ENCODE measurements at places on chromosomes 13 and 19.

DNA sequence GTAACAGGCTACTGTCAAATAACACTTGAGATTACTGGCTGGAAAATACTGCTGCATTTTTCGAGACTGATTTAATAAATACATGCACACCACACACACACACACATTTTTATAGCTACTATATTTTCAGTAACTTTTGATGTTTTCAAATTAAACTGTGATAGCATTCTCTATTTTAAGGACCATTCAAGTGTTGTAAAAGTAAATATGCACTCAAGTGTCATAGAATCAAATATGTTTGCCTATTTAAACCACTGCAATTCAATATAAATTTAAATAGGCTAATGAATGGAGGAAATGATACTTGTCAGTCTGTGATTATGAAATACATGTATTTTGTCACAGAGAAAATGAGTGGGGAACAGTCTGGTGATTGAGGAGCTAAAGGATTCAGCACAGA is 86.7 kb upstream of the TUBA3C start:
- no peak for DNase-seq

DNA sequence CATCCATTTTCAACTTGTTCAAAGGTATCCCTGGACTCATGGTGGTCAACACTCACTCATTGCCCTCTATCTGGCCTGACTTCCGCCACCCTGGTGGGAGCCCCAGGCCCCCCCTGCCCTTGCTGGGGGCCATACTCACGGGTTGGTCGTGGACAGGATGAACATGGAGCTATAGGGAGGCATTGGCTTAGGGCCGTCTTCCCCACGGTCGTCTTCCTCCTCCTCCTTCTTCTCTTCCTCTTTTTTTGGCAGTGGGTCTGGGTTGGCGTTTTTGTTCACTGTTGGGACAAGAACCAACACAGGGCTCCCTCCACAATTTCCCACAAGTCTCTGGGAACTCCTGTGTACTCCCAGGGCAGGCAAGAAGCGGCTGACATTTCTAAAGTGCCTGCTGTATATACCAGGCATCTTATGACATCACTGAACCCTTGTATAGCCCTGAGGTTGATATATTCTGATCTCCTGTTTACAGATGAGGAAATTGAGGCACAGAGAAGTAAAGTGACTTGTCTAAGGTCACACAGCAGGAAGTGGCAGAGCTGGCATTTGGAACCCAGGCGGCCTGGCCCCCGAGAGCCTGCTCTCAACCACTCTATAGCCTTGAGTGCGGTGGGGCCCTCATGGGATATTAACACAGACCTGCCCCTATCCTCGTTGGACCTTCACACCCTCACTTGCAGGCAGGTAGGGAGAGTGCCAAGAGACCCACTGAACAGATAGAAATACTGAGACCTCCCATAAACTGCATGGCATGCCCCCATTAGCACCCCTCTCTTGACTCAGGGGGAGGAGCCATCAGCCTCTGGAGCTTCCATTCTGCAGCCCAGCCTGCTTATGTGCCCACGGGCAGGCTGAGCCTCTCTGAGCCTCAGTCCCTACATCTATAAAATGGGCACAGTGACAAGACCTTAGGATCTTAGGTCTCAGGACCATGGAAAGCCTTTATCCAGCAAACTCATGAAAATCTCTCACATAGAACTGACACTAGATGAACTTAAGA is 135.0 kb downstream of the IER2 start:
- DNase-seq, result no peak

DNA sequence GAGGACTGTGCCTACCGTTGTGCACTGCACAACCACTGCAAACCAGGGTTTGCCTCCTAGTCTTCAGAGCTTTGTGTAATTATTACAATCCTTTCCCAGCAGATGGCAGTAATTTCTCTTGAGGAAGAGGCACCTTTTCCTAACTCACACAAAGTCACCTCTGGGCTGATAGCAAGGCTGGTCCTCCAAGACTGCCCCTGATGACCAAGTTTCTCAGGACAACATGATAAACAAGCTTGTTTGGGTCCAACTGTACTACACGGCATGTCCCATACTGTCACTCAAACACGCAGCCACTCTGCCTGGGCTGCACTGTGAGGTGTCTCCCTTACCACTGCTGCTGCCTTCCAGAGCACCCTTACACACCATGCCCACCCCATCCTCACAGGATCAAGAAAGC is 39.3 kb downstream of the RFXAP start:
- DNase-seq, result no peak

GRCh38 chr13:85303630-85304029 is 495.6 kb downstream of the SLITRK6 start:
- no peak for DNase-seq

GRCh38 chr13:51794964-51795363 is 9.0 kb downstream of the DHRS12 start:
- no peak for DNase-seq

GRCh38 chr13:112693831-112694497 is 4.1 kb downstream of the ATP11A start:
- DNase-seq, result no peak

DNA sequence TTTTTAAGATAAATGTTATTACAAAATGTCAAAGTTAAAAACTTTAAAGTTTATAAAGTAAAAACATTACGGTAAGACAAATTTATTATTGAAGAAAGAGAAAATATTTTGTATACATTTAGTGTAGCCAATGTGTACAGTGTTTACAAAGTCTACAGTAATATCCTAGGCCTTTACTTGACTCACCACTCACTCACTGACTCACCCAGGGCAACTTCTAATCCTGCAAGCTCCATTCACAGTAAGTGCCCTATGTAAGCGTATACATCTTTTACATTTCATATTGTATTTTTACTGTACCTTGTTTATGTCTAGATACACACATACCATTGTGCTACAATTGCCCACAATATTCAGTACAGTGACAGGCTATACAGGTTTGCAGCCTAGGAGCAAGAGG is 448.2 kb downstream of the KCTD12 start:
- DNase-seq, result no peak
